ENCODE measurements at places on chromosomes 4 and X.

GRCh38 chr4:111480510-111480909 is 664.7 kb upstream of the FAM241A start:
- no peak for DNase-seq

GRCh38 chrX:9668537-9668936 is 97.1 kb downstream of the GPR143 start:
- no peak for DNase-seq

GRCh38 chr4:98501383-98501782 is 157.0 kb downstream of the TSPAN5 start:
- DNase-seq: no peak

DNA sequence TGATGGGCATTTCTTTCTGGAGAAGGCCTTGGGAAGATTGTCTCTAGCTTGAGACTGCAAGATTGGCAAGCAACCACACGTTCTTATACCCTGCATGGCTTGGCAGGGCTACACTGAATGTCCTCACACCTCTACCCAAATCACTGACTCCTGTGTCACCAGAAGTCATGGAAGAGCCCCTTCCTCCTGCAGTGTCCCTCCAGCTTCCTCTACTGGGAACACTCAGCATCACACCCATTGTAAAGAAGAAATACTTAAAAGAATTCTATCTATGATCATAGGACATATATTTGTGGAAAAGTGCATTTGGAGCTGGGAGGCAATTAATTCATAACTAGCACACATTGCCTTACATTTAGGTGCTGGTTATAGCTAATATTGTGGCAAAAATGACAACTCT is 113.1 kb downstream of the CCSER1 start:
- no peak for DNase-seq

DNA sequence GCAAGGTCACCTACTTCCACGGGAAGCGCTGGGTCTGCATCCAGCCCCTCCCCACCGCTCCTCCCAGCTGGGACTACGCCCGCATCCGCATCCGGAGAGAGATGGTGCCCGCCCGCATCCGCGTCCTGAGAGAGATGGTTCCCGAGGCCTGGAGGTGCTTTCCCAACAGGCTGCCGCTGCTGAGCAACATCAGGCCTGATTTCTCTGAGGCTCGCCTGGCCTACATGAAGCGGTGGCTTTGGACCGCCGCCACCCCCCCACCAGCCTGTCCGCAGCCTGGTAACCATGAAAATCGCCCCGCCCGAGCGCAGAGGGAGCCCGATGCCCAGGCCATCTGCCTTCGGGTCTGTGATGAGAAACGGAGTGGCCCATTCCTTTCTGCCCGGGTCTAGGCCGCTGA is 18.1 kb downstream of the CLTRN start:
- no peak for DNase-seq

DNA sequence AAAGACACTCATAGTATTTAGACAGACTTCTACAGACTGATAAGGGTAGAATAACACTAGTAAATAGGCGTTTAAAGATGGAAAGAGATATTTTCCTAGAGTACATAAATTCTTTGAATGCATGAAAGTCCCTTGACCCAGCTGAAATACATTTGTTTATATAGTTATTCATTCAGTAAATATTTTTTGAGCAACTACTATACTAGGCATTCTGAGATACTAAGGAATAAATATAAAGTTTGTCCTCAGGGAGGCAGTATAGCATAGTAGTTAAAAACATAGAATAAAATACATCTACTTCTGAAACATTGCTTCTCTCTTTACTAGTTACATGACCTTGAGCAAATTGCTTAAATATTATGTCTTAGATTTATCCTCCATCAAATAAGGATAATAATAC is 27.4 kb downstream of the HMGN5 start:
- DNase-seq: no peak

DNA sequence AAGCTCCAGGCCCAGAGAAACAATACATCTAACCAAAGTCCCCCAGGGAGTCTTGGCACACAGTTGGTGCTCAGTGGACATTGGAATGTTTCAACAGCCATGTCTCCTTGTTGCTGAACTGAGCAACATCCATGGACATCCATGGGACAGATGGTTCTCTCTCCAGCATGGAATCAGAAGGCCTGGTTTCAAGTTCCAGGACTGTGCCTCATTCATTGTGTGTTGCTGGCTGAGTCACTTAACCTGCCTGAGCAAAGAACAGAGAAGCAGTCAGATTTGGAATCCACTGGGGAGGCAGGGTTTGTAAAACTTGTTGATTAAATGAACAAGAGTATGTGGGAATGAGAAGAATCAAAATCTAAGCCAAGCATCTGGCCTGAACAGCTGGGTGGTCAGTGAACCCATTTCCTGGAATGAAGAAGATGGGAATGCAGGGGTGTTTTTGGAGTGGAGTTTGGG is 147.9 kb downstream of the CHIC2 start:
- DNase-seq: no peak

DNA sequence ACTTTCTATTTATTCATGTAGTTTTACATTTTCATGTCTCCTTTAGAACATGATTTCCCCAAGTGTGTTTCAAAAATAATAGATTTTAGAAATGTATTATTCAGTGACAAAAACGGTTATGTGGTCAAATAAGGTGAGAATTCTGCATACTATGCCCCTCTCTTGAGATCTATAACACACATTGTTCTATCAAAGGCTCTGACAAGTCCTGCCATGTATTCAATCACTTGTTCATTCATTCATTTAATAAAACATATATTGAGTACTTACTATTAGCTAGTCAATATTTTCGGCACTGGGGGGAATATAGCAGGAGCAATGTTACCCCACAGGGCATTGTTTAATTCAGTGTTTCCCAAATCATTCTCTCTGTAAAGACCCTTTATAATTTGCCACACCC is 58.4 kb upstream of the FGF13 start:
- no peak for DNase-seq

- no peak for DNase-seq
Observed at GRCh38 chrX:72208126-72208800, 26.7 kb downstream of the PIN4 start.
